Femur (tissue), 1 donor: ENCODE measurements at places on chromosomes 3 and 15.
A peak's percentile ranks its signal among the peaks of the same experiment; 100 is the strongest.

DNA sequence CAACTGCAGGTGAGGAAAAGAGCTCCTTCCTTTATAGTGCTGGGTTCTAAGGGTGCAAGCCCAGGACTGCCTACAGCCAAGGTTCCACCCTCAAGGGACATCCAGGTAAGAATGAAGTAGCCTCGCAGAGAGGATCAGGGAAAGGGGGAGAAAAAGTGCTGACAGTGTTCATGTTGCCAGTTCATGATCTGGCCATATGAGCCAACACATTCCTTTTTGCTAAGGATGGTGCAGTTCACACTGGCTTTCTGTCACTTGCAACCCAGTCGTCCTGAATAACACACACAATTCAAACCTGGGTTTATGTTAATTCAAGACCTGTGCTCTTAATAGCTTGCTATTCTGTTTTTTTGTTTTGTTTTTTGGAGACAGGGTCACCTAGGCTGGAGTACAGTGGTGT is 9.0 kb downstream of the CLN6 start:
- DNase-seq, result no peak

- no peak for DNase-seq
These were observed 297.1 kb downstream of the SATB1 start for GRCh38 chr3:18127859-18128681.

DNA sequence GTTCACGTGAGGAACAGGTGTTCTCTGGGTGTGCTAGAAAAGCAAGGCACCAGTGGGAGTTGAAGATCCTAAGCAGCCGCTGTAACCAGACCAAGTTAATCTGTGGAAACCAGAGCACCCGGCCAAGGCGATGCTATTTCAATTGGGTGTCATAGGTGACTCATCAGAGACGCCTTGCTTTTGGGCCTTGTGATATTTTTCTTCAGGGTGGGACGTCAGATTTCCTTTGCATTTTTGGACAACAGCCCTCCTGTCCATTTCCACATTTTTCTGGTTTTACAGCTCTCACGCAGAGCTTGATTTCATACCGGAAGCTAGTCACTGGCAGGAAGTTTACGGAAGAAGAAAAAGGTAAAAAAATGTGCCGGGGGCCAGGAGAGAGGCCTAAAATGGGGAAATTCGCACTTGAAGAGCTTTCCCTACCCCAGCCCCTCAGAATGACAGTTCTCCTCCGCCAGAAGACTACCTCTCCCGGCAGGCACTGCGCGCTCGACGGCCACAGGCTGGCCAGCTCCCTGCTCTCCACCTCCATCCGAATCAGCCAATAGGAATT is 471 bp upstream of the KBTBD8 start:
- DNase-seq, result no peak

DNA sequence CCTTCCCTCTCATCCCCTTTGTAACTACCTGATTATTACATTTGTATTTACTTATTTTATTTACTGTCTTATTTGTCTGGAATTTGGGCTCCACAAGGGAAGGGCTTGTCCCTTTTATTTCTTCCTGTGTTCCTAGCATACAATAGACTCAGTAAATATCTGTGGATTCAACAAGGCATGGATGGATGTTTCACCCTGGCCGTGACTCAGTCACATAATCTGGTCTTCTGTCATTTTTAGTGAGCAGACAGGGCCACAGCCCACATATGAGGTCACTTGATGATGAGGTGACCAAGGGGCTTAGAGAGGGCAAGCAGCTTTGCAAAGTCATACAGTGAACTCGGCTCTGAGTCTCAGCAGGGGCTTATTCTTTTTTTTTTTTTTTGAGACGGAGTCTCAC is 7.8 kb upstream of the DAG1 start:
- no peak for DNase-seq

GRCh38 chr3:15292765-15293522 is 39.4 kb downstream of the SH3BP5 start:
- no peak for DNase-seq

DNA sequence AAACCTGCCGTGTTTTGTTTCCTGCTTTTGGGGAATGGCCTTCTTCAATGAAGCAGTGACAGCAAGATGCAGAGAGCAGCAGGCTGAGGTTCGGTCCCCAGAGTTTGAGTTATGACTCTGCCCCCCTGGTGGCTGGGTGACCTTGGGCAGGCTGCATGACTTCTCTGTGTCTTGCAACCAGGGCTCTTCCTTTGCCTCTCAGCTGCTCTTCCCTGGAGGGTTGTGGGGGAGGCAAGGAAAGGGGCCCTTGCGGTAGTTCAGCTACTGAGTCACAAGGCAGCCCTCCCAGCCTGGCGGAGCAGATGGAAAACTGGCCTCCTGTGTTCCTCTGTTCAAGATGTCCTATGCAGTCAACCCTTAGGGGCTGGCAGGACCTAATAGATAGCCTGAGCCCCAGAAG is 17.1 kb downstream of the CTXND1 start:
- DNase-seq, result no peak

DNA sequence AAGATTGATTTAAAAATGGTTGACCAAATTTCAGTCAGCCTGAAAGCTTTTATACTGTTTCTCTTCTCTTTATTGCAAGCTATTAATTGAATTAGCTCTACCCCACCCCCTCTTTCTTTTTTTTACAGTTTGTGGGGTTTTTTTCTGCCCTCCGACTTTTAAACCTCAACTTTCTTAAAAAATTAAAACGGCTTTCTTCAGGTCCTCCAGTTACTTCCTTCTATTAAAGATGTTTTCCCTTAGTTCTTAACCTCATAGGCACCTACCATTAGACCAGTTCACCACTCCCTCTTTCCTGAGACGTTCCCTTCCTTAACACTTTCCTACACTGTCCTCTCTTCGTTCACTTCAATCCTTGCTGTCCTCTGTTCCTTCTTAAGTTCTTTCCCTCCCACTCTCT is 52.4 kb downstream of the ATP8B4 start:
- DNase-seq, result no peak

GRCh38 chr3:52006820-52007133 is 11.1 kb upstream of the RPL29 start:
- DNase-seq, result no peak

DNA sequence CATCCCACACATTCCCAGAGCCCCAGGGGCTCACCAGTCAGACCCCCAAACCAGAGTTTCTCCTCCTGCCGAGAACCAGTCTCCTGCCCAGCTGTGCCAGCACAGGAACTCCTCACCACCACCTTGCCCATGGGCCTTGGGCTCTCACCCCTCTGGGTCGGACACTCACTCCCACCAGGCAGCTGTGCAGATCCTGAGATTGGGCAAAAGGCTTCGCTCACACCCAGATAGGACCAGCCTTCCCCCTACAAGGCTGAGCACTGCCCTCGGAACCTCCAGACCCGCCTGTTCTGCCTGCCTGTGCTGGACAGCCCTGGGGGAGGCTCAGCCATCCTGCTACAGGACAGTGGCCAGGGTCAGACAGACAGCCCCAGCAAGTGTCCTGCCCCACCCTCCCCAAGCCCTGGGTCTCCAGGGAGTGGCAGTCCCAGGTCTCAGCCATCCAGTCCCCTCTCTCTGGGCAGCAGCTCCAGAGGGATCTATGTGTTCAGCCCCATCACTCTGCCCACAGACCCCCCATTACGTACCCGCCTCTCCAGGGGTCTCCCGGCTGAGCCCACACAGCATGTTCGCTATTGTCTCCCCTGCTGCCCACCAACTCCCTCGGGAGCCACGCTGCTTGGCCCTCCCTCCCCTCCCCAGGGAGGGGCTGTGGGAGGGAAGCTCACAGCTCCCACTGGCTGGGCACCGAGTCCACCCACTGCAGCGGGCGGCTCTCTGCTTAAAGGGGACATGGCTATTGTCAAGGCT is at the start of gene GRIP2:
Gene GRIP2 (minus strand): TSS at position 601 of the 750 bp plus-strand sequence. CDS start 34 bp downstream, at position 567.
- DNase-seq, result no peak

DNA sequence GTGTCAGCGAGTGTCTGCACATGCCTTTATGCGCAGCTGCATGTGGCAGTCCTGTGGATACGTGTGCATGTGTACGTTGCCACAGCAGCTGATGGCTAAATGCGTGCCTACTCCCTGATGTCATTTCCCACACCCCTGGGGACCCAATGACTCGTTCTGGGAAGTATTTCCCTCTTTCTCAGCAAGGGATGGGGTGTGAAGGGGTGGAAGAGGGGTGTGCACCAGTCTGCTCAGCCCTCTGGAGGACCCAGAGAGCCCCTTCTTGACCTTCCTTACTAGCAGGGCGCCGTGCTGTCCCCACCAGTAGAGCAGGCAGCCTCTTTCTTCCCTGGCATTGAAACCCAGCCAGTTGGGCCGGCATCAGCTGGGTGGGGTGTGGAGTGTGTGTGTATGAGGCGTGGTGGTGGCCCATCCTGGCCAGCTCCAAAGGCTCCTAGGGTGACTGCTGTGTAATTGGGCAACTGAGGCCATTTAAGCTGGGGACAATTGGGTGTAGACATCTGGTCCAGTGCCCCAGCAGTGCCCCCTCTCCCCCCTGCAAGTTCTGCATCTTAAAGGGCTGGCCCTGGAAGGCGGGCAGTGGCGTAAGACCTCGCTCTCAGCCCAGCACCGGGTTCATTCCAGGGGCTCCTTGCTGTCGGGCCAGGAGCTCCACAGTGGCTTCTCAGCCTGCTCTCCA is 19.2 kb downstream of the SNX33 start:
- peak; percentile 84 for DNase-seq

DNA sequence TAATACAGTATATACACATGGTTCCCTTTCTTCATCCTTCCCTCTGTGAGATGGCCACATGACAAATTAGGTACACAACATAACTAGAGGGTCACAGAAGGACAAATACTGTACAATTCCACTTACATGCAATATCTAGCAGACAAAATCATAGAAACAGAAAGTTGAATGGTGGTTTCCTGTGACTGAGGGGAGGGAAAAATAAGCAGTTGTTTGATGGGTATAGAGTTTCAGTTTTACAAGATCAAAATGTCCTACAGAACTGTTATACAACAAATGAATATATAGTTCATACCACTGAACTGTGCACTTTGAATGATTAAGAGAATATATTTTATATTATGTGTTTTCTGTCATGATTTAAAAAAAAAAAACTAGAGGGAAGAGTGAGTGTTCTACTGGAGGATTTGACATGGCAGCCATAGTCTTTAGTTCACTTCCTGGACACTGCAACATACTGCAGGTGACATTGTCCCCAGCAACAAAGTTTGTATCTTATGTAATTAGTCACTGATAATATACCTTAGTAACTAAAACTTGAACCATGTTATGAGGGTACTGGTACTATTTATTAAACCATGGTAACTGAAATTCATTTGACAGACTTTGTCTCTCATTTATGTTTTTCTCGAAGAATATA is 37.2 kb downstream of the CCDC54 start:
- DNase-seq, result no peak

GRCh38 chr3:196016485-196016884 is 65.4 kb downstream of the TFRC start:
- DNase-seq, result no peak

DNA sequence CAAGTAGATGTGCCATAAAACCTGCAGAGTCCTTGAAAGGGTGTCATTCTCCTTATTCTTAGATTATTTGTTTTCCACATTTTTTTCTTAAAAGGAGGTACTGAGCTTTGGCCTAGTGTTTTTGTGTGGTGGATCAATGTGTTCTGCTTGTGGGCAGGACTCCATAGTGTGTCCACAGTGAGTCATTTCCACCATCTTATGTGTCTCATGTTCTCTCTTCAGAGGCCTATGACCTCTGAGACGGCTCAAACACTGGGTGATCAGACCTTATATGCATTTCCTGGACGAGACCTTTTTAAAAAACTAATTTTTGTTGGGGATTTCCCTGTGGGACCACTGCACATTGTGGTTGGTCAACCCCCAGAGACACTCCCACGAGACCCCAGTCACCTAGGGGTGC is 93.4 kb downstream of the CHCHD4 start:
- no peak for DNase-seq

- DNase-seq, result peak; percentile 85
These were observed 557 bp downstream of the DENND4A start for GRCh38 chr15:65791335-65792137.

DNA sequence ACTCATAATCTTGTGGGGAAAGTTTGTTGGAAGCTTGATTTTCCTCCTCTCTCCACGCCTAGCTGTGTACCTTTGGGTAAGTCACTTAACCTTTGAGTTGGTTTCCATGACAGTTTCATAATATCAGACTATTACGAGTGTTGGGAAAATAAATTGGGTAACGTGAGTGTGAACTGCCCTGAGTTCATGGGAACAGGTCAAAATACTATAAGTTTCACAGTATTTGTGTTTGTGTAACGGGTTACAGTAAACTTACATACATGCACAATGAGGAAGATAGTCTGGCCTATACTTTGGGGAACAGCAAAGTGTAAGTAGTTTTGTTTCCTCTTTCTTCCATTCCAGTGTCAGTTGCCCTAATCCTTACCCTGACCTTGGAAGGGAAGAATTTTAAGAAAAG is 509.9 kb downstream of the MECOM start:
- DNase-seq, result no peak

DNA sequence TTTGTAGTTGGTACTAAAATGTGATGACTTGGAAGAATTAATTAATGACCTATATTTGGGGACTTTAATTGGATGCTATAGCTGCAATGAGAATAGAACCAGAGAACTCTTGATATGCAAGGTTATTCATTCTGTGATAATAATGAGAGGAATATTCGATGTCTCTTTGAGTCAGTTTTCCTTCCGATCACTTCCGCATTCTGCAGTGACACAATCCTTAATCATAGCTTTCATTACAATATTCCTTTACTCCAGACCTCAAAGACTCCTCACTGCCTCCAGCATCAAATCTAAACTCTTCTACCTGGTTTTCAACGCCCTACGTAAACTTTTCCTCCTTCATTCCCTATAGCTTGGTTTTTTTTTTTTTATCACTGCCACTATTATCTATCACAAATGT is 21.6 kb downstream of the B3GNT5 start:
- no peak for DNase-seq

- DNase-seq, result no peak
These were observed 276.2 kb upstream of the TBC1D5 start for GRCh38 chr3:18018491-18019160.

GRCh38 chr3:178778589-178778988 is 242.4 kb downstream of the KCNMB2 start:
- no peak for DNase-seq

DNA sequence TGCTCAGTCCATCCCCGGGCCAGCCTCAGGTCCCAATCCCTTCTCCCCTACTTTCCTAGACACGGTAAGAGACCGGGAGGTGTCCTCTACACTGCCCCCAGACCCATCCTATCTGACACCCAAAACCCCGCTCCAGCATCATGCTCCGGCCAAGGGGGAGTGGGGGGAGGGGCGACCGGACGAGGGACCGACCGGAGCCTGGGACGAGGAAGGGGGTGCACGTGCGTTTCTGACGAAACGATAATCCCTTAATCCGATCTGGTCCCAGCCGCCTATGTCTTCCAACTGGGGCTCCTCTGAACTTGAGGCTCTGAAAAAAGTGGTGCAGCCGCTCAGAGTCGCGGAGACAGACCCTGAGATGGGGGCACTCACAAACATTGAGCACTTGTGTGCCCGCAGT is 494 bp downstream of the CPLX3 start:
- DNase-seq, result no peak

DNA sequence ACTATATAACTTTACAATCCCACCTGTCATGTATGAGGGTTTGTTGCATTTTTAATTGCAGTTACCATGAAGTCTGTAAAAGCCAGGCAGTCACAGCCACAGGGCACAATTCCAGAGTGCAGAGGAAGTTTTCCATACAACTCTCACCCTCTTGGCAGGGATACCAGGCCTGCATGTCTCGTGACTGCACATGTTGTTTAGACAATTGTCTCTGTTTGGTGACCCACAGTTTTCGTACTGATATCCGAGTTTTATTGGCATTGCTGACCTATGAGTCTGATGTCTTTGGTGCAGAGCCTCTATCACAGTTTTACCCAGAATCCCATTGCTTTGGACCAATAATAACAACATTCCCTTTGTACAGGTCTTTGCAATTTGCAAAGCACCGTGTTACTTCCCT is 24.9 kb upstream of the MYZAP start:
- no peak for DNase-seq

- no peak for DNase-seq
These were observed 26.1 kb upstream of the ZCWPW2 start for GRCh38 chr3:28322464-28322863.
